ENCODE measurements at places on chromosomes 12 and 14.

DNA sequence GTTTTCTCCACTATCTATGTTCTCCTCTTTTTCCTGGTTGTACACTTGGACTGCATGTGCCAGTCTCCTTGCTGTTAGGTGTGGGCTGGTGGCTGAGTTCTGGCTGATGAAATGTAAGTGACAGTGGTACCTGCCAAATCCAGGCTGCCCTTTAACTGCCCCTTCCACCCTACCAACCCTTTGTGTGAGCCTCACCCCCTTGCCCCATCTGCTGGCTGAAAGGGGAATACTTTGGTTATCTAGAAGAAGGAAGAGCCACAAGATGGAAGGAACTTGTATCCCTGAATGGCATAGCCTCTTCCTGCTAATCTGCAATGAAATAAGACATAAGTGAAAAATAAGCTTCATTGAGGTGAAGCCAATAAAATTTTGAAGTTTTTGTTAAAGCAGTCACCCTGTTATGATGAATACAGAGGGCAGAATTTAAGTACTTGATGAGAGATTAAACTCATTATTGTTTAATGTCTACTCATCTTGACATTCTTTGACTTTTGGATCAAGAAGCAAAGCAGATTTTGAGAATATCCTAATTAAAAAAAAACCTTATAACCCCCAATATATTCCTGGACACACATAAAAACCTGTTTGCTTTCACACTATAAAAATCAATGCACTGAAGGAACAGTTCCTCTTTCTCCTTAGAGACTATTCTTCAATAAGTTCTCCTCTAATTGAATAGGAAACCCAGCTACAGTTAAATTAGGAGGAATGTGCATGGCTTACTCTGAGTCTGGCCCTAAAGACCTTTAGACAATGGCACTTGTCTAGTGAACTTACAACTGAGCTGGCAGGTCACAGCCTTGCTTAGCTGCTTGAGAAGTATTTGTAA lies 262.6 kb upstream of the BTG1 start:
- DNase-seq: no peak

- no peak for DNase-seq
These were observed 485 bp downstream of the SENP1 start for GRCh38 chr12:48105321-48105866.

DNA sequence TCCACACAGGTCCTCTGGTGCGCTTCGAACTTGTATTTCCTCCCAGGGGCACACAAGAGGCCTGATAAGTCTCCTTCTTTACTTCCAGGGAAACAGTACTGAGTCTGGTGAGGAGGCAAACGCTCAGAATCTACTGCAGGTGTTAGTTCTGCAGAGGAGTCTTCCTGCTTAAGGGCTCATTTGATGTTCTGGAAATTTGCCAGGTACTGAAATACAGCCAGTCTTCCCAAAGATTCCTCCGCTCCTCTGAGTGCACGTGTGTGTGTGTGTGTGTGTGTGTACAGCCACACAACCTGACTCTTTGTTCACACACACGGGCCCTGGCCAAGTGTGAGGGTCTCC lies 92.0 kb downstream of the FBXL14 start:
- DNase-seq: no peak

DNA sequence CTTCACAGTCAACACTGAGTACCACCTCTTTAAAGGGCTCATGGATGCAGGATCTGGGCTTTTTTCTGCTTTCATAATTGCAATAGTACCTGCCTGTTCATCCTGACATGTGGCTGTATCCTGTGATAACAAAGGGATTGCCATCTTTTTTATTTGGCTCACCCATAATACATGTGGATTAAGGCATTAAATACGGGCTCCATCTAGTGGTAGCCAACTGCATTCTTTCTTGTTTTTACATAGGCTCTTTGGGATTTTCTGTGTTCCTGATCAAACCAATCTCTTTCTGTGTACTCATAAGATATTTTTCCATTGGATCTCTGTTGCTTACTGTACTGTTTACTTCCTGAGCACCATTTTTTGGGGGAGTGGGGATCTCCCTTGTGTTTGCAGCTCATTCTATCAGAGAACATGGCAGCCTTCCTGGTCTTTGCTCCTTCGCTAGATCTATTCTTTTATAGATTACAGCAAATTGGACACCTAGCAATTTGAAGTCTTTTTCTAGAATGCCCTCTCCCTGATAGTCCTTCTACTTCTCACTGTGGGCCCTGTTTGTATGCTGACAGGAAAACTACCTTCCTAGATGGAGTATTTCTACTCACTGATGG lies 723.4 kb upstream of the MDGA2 start:
- no peak for DNase-seq

DNA sequence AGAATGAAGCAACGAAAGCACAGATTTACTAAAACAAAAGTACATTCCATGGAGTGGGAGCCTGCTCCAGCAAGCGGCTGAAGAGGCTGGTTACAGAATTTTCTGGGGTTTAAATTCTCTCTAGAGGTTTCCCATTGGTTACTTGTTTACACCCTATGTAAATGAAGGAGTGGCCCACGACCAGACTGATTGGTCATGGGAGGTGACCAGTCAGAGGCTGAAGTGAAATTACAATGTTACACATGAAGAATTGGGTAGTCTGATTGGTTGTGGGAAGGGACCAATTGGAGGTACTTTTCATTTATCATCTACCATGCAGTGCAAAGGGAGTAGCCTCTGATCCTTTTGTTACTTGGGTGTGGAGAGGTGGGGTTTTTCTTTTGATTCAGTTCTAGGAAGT lies 36.2 kb upstream of the APPL2 start:
- no peak for DNase-seq

GRCh38 chr14:102196039-102196901 lies 56.6 kb downstream of the WDR20 start:
- DNase-seq: no peak

DNA sequence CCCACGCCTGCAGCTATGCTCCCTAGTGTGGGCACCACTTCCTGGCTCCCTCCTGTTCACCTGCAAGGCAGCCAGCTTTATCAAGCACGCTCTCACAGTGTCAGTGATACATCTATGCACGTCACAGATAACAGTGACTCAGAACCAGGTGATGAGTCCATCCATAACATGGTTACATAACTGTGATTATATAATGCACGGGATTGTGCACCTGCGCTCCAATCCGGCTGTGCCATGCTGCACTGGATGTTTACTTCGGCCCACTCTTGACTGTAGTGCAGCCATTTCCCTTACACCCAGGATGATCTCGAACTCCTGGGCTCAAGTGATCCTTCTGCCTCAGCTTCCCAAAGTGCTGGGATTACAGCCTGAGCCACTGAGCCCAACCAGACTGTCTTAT lies 38.4 kb upstream of the CEP83 start:
- DNase-seq: peak; percentile 7

DNA sequence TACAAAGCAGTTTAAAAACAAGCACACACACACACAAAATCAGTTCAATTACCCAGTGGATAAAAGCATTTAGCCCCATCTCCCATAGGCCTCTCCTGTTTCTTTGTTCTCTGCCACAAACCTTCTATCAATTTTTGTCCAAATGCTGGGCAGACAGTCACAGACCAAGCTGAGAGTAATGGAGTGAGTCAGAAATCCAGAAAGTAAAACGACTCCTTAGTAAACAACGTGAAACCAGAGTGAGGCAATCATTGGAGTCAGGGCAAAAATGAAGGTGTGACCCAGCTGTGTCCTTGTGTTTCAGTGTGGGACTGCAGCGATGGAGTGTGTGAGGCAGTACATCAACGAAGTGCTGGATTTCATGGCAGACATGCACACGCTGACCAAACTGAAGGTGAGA lies 102.0 kb downstream of the PRIMA1 start:
- DNase-seq: no peak

- DNase-seq: no peak
These were observed 154.9 kb downstream of the DYRK2 start for GRCh38 chr12:67803278-67803993.

GRCh38 chr14:94965551-94966313 lies 191.6 kb downstream of the DICER1 start:
- DNase-seq: no peak
